Activated gamma-delta T cell treated with Interleukin-2 at 50 U/mL for 16 hours (primary cell): ENCODE measurements at places on chromosomes 3 and 15.

GRCh38 chr3:61173676-61174075 is 77.6 kb downstream of the FHIT start:
- DNase-seq, result no peak

DNA sequence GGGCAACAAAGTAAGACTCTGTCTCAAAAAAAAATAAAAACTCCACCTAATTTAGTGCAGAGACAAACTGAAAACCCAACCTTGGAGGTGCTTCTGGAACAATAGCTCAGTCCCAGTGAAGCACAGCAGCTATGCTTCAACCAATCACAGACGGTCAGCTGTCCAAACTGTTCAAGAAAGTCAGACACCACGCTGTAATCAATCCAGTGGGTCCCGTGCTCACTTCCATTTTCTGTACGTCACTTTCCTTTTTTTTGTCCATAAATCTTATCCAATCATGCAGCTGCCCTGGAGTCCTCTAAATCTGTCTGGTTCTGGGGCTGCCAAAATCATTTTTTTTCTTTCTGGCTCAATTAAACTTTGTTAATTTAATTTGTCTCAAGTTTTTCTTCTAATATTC is 93.6 kb upstream of the FAM174B start:
- DNase-seq, result no peak

- DNase-seq, result no peak
Observed at GRCh38 chr15:61687651-61688050, 372.6 kb downstream of the VPS13C start.

DNA sequence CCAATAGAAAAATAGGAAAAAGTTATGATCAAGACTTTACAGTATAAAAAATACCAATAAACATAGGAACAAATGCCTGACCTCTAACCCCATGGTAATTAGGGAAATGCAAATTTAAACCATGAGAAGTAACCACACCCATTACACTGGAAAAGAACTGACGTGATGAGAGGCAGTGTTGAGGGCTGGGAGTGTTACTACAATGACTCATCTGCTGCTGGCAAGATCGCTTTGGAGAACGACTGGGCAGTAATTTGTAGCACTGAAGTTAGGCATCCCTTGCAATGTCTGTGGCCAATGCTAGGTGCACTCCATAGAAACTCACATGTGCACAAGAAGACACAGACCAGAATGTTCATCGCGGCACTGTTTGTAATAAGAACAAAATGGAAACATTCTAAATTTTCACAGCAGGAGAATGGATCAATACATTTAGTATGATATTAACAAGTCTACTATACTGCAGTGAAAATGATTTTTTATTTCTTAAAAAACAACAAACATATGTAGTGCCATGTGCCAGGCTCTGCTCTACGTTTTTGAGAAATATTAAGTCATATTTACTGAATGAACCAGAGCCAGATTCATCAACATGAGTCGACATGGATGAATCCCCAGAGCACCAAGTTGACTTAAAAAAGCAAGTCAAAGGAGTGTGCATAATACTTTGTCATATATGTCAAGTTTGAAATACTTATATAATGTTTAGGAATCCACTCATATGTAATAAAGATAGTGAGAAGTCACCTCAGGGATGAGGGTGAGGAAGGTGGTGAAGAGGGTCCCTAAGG is 37.6 kb upstream of the EPHB3 start:
- no peak for DNase-seq
